ENCODE measurements at places on chromosomes 1 and 21.

DNA sequence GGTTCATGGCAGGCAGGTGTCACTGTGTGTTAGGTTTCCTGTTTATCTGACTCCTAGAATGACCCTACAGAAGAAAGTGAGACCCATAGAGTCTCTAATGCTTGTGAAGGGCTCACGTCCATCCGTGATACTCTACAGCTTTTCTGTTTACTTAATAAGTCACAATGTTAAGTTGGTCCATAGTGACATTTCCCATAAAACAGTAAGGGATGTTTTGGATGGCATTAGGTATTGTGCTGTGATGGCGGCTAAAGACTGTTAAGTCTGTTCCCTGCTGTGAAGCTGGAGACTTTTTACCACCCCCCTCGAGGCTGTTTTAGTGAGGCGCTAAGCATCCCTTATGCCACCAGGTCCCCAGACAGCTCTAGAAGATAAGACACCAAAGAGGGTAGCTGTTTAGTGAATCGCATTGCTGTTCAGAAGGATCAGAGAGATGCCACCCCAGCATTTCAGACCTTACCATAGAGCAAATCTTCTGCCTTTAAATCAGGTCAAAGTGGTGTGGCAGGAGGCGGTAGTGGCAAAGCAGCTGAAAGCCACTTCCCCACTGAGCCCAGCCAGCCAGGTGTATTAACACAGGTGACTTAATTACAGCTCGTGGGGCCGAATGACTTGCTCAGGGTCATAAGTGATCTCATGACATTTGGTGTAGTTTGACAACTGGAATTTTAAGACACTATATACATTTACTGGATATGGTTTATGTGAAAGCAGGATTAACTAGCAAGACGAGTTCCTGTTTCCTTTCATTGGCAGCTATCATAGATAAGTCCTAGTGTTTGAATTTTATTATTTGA lies 25.0 kb downstream of the SLC37A1 start:
- DNase-seq: no peak

DNA sequence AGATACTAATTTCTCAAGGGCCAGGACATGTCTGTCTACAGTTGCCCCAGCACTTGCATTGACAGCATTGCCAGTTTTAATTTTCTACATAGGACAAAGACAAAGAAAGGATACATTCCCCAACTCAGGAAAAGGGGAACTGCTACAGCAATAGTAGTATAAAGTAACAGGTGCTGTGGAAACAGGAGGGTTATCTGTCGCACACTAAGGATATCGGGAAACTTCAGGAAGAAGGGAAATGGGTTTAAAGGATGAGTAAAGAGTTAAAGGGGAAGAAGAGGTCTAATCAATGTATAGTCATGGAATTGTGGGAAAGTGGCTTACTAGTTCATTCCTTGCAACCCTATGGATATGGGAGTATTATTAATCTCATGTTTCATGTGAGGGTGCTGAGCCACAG lies 16.2 kb downstream of the SYNC start:
- DNase-seq: no peak

- peak; percentile 59 for DNase-seq
Measured at GRCh38 chr1:19480282-19480681, 5.1 kb downstream of the CAPZB start.

DNA sequence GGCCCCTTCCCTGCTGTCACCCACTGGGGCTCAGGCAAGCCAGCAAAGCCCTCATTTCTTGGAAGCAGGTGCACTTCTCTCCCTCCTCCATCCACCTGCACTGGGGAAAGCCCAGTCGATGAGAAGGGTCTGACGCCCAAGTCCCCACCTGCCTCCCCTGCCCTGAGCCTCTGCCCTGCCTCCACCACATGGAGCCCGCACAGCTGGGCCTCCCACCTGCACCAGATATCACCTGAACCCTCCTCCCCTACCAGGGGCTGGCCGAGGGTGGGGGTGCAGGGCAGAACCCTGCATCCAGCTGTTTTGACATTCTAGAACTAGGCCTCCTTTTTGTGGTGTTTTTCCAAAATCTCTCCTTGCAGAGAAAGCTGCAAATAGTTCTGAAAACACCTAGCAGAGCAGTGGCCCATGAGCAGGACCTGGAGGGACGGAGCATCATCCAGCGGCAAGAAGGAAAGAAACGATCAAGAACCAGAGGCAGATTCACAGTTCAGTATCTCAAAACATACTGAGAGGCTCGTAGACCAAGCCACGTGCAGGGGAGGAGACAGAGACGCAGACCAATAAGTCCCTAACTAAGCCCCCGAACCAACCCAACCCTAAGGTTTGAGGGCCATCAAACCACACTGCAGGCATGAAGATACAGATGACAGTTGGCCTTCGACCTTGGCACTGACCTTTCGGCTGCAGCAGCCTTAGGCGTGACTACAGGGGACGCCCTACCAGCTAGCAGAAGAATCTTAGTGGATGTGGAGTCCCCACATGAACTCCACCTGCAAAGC lies 16.7 kb downstream of the CHD5 start:
- DNase-seq: no peak

GRCh38 chr1:221637641-221638041 lies 104.2 kb downstream of the DUSP10 start:
- no peak for DNase-seq

- DNase-seq: no peak
Measured at GRCh38 chr1:178768423-178768822, 43.4 kb downstream of the RALGPS2 start.

DNA sequence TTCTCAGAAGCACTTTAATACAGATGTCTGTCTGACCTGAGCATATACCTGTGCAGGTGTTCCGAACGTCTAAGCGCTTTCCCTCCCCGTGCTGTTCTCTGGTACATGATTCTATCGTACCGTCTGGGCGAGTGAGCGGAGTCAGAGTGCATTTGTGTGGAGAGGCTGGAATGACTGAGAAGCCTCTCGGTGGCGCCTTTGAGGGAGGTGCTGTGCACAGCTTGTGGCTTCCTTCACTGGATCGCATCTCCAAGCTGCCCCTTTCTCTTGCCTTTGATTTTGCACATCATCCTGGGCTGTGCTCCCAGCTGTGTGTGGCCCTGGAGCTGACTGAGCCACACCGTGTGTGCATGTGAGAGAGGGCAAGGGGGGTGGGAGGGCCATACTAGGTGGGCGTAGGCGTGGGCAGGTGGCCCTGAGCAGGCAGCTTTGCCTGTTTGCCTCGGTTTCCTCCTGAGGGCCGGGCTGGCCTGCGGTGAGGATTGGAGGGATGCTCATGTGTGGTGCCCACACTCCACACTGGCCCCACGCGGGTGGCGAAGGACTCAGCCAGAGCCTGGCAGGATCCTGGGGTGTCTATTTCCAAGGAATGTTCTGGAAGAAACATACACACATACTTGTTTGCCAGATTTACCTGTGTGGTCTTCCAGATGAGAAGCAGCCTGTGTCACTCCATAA lies 105.3 kb downstream of the ADARB1 start:
- DNase-seq: no peak

Data from NCI-H510A (cell line).